ENCODE measurements at places on chromosomes 2 and 18.
A peak's percentile ranks its signal among the peaks of the same experiment; 100 is the strongest.

GRCh38 chr18:62526098-62527025 is 3.5 kb downstream of the ZCCHC2 start:
- DNase-seq: peak; percentile 73

- DNase-seq: no peak
Observed at GRCh38 chr2:40455661-40456060, 3.8 kb upstream of the SLC8A1 start.

DNA sequence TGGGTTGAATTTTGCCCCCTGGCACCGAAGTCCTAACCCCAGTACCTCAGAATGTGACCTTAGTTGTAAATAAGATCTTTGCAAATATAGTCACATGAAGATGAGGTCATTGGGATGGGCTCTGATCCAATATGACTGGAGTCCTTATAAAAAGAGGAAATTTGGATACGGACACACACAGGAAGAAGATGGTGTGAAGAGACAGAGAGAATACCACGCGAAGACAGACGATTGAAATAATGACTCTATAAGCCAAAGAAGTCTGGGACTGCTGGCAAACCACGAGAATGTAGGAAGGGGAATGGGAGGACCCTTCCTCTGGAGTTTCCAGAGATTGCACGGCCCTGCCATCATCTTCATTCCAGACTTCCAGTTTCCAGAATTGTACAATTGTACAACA is 98.6 kb downstream of the CPO start:
- no peak for DNase-seq

- DNase-seq: no peak
Observed at GRCh38 chr2:211901226-211901846, 637.3 kb downstream of the ERBB4 start.

DNA sequence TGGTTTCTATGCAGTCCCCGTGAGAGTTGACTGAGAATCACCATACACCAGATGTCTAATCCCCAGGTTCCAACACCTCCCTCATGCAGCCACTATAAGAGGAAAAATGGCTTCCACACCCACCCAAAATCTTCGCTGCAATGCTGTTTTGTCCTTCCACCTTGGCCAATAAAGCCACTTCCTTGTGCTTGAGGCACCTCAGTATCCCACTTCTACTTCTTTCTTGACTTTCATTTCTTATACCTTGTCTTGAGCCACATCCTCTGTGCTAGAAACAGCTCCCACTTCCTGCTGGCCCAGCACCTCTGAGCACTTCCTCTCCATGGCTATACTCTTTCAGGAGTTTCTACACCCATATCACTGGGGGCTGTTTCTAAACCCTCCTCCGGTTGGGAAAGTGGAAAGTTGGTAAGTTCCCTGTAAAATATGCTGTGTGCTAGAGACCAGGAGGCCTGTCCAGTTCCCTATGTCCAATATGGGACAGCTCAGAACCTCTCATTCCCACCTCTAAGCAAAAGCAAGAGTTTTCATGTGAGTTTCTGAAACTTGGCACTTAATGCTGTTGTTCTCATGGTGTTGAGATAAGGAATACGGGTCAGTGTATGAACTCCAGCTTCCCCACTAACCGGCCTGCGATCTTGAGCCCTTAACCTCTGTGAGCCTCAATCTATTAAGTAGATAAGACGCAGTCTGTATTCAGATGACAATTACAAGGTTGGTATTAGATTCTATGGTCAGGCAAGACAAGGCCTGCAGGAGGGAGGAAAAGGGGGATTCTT is 209.1 kb upstream of the ID2 start:
- DNase-seq: no peak

DNA sequence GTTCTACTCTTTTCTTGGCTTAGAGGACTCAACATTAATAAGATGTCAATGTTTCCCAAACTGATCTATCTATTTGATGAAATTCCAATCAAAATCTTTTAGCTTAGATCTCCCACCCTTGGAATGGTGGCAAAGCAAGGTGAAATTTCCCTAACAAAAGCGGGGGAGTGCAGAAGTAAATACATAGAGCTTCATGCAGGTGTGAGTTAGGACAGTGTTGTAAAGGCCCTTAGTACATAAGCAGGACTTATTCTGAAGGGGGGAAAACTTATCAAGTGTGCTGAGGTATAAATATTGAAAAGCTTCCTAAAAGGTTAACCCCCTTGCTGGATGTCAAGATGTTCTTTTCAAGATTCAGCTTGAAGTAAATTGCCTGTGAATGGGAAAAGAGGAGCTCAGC is 608.6 kb upstream of the CELF4 start:
- no peak for DNase-seq

DNA sequence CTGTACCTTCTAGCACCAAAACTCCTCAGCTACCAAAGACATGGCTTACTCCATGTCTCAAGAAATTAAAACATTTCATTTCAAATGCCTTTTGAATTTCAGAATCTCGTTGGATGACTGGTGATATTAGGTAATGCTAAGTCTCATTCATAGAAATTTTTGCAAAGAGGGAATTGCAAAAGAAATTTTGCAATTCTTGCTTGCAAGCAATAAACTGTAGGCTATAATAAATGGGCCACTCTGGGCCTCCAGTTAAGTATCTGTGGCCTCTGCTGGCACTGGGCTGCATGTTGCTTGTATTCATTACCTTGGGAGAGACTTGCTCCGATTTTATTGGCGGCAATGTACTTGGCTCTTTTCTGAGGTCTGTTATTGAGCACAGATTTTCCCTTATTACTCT is 2.8 kb upstream of the LCLAT1 start:
- DNase-seq: no peak

DNA sequence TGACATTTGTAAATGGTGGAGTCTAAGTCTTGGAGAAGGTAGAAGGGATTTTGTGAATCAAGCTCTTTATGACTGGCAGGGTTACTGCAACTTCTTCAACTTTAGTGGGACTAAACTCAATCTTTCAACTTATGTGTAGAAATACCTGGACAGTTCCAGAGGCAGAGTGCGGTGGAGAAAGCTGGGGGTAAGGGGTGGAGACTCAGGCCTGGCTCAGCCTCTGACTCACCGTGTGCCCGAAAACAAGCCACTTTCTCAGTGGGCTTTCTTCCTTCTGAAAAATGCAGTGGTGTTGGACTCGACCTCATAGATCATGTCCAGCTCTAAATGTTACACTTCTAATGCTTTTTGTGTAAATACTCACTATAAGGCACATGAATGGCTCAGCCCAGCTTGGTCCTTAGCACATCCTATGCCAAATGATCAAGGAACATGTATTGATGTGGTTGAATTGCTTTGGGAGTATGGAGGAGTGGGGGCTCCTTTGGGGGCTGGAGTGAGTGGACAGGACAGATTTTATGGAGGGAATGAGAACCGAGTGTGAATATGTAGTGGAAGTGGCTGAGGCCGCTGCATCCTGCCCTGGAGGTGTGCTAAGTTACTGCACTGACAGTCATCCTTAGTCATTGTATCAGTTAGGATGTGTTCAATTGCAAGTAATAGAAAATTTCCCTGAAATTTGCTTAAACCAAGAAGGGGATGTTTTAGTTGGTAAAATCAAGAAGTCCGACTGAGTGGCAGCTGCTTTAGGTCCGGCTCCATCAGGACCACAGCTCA is 32.2 kb upstream of the IGFBP5 start:
- DNase-seq: no peak

- DNase-seq: no peak
Observed at GRCh38 chr18:12779456-12779855, 76.6 kb downstream of the PSMG2 start.

GRCh38 chr2:29326926-29327325 is 211.7 kb downstream of the CLIP4 start:
- no peak for DNase-seq

DNA sequence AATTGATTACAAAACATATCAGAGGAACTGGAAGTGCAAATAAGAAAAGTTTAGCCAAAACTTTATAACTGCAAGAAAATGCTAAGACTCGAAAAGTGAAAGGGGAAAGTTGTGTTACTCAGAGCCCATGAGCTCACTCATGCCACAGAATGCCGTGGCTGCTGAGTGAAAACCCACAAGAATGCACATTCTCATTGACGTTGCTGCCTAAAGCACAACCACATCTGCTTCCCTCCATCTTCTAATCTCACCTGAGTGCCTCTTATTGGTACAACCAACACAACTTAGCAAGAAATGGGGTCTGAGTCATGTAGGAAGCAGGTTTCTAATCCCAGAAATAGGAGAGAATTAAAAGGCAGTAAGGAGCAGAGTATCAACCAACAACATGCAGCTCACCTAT is 259.7 kb downstream of the LNPK start:
- DNase-seq: no peak

- DNase-seq: no peak
Observed at GRCh38 chr2:139217641-139218040, 437.5 kb upstream of the NXPH2 start.

DNA sequence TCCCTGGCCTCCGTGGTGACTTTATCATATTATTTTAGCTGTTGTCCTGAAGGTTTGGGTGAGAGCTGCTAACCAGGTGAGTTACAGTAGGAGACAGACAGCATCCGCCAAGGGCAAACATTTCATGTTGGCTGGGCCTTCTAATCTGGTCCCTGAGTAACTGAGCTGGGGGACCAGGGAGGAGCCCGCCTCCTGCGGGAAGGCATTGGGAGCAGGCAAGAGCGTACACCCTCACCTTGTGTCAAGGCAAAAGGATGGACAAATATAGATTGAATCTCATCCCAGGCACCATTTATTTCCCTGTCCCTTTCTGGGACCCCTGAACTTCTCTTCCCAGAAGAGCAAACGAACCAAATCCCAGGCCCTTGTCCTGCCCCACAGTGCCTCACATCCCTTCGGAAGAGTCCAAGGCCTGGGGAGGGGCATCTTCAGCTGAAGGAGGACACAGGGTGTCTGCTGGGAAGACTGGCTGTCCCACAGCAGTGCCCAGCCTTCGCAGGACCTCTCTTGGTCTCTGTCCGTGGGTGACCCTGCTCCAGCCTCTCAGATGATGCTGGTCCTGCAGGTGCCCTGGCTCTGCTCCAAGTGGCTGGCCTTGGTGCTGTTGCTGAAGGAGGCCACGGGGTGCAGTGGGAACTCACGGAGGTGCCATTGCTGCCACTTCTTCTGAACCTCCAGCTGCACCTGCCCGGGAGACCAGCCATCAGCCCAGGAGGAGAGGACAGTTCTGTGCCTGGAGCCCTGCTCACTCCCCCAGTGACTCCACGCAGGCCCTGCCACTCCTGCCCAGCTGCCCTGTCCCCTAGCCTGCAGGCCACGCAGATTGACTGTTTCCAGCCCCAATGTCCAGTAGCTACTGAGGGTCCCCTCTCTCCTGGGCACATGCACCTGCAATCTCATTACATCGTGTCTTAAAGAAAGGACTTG is 8.2 kb downstream of the TMEM37 start:
- no peak for DNase-seq

GRCh38 chr2:17752892-17753802 is 463 bp downstream of the SMC6 start:
- DNase-seq: peak; percentile 56

DNA sequence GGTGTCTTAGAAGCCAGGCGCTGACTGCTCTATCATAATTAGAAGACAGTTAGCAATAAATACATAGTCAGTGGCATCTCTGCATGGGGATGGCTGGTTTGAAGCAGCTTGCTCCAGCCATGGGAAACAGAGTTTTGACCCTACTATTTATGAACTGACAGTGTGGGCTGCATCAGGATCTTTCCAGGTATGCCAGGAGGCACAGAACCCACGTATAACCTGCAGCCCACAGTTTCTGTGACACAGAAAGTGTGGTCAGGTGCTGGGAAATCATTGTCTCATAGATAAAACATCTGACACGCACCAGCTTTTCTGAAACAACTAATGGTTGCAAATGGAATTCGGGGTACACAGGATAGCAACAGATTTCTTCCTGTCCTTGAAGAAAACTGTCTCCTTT is 34.7 kb downstream of the INPP4A start:
- DNase-seq: no peak

- DNase-seq: no peak
Observed at GRCh38 chr2:228516019-228516418, 334.5 kb upstream of the SPHKAP start.

- DNase-seq: no peak
Observed at GRCh38 chr18:8221452-8221851, 387.8 kb upstream of the RAB12 start.

- DNase-seq: no peak
Observed at GRCh38 chr2:61044636-61045035, 21.0 kb upstream of the SANBR start.

DNA sequence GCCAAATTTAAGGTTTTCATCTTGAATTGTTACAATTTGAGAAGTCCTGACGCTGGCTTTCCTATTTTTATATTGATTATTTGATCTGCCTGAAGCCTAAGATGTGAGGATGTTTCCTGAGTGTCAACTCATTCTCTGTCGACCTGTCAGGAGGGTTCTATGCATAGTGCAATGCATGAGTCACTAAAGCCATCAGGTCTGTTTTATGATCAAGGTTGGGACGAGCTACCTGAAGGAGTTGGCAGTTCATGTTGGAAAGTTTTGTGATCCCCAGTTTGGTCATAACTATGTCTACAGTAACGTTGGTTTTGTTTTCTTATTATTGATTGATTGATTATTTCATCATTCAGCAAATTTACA is 71.2 kb downstream of the NABP1 start:
- no peak for DNase-seq

GRCh38 chr2:191649519-191649918 is 28.4 kb upstream of the NABP1 start:
- no peak for DNase-seq

DNA sequence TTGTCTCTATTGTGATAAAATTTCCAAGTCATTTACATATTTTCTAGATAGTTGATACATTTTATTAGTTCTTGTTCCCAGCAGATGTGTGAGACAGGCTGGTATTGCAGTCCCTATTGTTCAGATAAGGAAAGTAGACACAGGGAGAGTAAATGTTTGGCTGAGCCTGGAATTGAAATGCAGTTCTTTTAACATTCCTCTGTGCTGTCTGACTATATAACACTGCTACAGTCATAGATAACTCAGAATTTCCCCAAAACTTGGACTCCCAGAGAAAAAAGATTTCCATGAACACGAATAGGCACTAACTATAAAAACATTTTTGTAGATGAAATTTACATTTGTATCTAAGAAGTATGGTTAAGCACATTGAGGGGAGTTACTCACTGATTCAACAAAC is 71.4 kb downstream of the PLCL1 start:
- DNase-seq: no peak

DNA sequence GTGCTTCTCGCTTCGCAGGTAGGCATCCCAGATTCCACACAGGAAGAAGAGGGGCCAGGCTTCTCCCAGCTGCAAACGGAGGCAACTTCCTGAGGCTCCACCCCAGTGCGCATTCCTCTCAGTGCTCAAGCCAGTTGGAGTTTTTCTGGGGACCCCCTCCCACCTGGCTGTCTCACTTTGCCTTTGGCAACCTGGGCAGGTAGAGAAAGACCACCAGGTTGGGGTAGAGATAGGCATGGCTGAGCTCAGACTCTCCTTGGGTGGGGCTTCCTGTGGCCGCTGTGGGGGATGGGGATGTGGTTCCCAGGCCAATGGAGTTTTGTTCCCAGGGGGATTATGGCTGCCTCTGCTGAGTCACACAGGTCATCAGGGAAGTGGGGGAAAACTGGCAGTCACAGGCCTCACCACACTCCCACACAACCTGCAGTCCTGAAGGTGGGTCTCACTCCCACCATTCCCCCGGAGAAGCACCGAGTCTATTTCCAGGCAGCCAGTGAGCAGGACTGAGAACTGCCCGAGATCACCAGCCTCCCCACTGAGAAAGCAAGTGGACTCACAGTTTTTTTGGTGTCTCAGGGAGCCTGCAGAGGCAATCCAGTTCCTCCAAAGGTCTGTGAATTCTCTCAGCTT is 38.1 kb downstream of the SLC39A10 start:
- DNase-seq: no peak

- DNase-seq: peak; percentile 25
Observed at GRCh38 chr2:239275847-239276831, 124.7 kb downstream of the HDAC4 start.

- no peak for DNase-seq
Observed at GRCh38 chr2:135299165-135299564, 231.9 kb downstream of the ZRANB3 start.

- DNase-seq: no peak
Observed at GRCh38 chr18:65422544-65423136, 328.2 kb upstream of the CDH7 start.

Data from HT-29 (cell line).